ENCODE measurements at places on chromosomes 4 and X.
A peak's percentile ranks its signal among the peaks of the same experiment; 100 is the strongest.

GRCh38 chrX:48569958-48570357, 4.3 kb upstream of the RBM3 start:
- no peak for DNase-seq

GRCh38 chr4:1596393-1596792, 87.7 kb downstream of the FAM53A start:
- no peak for DNase-seq

DNA sequence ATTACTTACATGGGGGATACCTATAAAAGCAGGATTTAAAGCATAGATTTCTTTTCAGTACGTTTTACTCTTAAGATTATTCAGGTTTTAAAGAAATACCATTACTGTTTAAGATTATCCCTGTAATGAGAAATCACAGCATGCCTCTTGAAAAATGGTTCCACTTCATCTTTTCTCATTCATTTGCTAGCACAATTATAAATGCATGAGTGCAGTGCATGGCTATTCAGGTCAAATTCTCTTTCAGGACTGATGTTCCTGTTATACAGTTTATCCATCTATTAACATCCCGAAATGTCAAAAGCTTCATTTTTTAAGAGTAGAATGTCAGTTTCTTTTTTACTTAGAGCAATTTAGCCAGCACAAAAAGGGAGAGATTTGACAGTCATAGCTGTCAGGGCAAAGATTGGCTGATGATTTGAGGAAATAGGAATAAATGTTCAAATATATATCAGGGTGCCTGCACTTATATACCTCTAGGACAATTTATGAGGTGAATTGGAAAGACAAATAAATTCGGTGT, 135.2 kb downstream of the ADGRL3 start:
- DNase-seq, result no peak

- no peak for DNase-seq
Measured at GRCh38 chrX:150768132-150768485, 74.9 kb downstream of the MTMR1 start.

DNA sequence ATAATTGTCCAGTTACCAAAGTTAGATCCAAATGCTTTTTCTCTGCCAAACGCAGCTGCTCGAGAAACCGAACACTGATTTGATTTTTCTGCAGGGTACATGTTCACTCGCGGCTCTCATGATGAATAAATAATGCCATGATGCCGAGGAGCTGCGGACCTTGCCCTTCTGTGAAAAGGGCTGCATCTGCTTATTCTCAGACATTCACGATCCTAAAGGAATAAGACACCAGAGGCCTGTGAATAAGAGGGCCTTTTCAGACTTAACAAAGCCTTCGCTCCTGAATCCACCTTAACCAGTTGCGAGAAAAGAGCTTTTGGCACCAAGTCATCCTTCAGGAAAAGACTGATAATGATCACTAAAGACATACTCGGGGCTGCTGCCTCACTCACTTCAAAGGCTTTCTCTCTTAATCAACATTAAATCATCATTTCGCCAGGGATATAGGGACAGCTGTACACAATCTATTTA, 147.5 kb downstream of the FBXO8 start:
- DNase-seq, result no peak

DNA sequence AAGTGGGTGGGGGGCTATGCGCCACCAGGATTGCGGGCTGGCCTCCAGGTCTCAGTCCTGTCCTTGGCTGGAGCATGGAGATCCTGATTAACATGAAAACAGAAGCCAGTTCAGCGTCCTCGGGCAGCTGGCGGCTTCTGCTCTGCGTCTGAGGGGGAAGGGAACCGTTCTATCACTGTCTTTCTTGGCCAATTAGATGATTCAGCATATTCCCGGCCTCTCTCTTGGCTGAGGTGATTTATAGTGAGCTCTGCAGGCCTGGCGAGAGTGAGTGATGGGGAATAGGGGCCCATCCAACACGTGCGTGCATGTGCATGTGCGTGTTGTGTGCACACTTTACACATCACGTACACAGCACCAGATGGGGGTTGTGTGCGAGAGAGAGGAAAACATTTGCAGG, 145.8 kb upstream of the ATP6AP2 start:
- peak; percentile 57 for DNase-seq

DNA sequence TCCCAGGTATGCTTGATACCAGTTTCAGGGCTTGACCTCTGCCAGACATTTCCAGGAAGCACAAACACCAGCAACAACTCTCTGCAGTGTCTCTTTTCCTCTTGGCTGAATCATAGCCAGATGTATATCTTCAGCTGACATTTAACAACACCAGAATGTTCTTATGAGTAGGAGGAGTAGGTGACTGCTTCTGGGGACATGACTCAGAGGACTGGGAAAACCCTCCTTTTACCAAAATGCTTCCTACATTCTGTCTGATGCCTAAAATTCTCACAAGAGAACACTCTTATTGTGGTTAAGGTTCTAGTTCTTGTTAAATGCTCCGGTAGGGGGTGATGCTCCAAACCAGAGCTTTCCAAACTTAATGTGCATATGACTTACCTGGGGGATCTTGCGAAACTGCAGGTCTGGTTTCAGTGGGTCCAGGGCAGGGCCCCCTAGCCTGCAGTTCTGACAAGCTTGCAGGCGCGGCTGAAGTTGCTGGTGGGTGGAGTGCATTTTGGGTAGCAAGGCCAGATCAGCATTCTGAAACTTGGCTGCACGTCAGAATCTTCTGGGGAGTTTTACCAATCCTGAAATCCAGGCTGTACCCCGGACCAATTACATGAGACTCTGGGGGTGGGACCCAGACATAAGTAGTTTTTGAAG, 329.3 kb upstream of the RPS6KA3 start:
- no peak for DNase-seq

DNA sequence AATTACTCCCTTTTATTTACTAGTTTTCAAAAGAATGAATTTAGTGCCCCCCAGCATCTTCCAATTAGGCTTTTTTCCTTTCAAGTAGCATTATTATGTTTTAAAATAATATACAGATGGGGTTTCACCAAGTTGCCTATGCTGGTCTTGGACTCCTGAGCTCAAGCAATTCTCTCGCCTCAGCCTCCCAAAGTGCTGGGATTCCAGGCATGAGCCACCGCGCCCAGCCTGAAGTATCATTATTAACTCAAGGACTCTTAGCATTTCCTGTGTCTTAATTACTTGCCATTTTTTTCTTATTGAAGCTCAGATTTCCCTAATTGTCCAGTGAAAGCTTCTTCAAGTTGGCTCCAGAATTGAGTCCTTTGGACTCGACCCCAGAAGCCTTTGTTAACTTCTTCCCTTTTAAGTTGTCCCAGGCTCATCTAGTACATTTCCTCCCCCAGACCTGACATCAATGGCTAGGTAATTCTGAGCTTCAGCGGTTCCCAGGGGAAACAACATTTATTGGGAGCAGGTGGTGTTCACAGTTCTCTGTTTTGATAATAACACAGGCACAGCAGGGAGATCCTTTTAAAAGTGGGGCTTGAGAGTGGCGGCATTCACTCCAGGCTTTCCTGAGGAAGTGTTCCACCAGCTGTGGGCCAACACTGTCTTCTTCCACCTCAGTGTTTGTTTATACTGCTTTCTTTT, 10.0 kb downstream of the SAT1 start:
- no peak for DNase-seq

GRCh38 chr4:7189475-7190277, 2.7 kb upstream of the SORCS2 start:
- no peak for DNase-seq

DNA sequence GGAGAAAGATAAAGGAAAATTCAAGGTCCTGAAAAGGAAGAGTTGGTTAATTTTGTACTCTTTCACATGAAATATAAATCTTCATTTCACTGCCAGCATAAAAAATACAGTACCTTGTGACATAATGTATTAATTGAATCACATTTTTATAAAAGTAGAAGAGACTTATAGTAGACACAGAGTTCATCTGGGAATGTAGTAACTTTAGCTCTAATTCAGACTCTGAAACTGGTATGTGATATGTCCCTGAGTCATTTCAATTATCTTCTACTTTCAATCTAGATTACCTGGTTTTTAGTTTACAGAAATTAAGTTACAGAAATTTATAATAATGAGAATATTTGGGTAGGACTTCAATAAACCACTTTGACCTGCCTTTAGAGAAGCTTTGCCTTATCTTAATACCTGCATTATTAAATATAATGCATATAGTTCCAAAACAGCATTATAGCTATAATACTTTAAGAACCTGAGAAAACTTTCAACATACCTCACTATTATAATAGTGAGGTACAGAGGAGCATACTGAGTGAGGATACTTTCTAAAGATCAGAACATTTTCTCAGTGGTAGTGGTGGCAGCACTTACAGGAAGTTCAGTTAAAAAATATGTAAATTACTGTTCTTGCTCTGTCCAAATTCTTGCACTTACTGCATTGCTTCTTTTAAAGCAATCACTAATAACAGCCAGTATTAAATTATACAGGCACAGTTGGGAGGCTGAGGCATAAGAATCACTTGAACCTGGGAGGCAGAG, 11.2 kb downstream of the NEK1 start:
- no peak for DNase-seq

GRCh38 chrX:128106630-128107029, 54.4 kb upstream of the ACTRT1 start:
- DNase-seq, result no peak

- no peak for DNase-seq
Measured at GRCh38 chrX:21911481-21911880, 29.0 kb upstream of the SMS start.

Measured in hippocampal formation (tissue), 2 donors.